ENCODE measurements at places on chromosomes 6 and 20.

GRCh38 chr6:113645576-113645970 is 211.6 kb upstream of the MARCKS start:
- no peak overlapping the region for H3K27ac ChIP-seq
- H3K4me1 ChIP-seq, result no peaks in the 10 kb centered on the region
- H3K36me3 ChIP-seq, result no peaks in the 10 kb centered on the region

DNA sequence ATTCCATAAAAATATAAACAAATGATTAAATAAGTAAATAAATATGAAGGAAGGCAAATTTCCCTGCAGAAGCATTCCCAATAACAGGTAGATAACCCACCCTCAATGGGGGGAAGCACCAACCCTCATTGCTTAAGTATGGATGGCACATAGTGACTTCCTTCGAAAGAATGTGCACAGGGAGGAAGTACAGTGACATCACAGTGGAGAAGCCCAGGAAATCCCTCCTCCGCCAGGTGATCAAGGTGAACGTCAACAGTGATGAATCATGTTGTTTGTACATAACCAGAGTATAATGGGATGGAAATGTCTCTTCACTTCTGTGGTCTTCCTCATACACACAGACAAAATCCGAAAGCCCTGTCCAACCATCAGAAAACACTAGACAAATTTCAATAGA is 267.9 kb downstream of the THBS2 start:
- H3K4me3 ChIP-seq, result no peak overlapping the region
- no peak overlapping the region for H3K27ac ChIP-seq
- H3K27me3 ChIP-seq, result no peaks in the 10 kb centered on the region
- H3K4me1 ChIP-seq, result no peaks in the 10 kb centered on the region

GRCh38 chr6:138824482-138825144 is 28.7 kb downstream of the ECT2L start:
- no peaks in the 10 kb centered on the region for H3K27me3 ChIP-seq
- peak; percentile 48 for DNase-seq
- peak overlapping the region; percentile 2 for H3K27ac ChIP-seq
- H3K36me3 ChIP-seq, result no peaks in the 10 kb centered on the region
- peaks cover 9% of the 10 kb centered on the region for H3K4me1 ChIP-seq

DNA sequence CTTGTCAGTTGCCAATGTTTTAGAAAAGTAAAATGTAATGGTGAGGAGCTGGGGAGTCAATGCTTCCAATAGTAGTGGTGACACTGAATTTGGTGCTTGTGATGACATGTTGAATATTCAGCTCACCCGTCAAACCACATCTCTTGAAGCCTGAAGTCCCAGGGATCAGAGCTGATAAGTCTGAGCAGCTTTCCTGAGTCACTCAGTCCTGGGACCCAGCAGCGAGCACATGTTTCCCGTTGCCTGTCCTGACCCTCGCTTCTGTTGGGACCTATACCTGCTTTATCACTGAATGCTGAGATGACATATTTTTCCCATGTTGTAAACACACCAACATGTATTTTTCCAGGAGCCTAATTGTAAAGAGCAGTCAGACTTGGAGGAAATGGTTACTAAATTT is 693.6 kb downstream of the QKI start:
- H3K36me3 ChIP-seq, result no peaks in the 10 kb centered on the region
- no peak for DNase-seq
- H3K4me1 ChIP-seq, result no peaks in the 10 kb centered on the region
- no peak overlapping the region for H3K4me3 ChIP-seq
- H3K27ac ChIP-seq, result no peak overlapping the region
- H3K27me3 ChIP-seq, result peaks cover 6% of the 10 kb centered on the region

DNA sequence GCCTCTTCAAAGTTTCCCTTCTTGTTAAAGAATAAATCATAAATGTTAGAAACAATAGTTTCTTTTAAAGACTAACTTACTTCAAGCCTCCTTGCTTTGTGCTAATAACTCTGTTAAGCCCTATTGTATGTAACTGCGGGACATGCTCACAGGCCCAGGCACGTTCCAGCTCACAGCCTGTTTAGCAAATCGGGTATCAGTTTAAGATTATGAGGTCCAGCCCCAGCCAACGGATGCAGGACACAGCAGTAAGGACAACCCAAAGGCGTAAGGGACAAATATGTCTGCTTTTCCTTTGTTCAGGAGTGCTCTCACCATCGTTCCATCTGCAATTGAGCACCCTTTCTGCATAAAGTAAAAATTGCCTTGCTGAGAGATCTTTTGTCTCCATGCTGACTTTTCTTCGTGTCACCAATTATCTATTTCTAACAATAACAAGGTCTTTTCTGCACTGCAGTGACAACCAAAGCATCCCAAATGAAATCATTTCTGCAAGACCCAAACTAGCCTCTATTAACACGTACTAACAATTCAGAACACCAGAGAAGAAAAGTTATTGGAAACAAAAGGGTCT is 1.4 kb downstream of the C6orf52 start:
- DNase-seq, result no peak
- H3K4me3 ChIP-seq, result peak overlapping the region; percentile 95
- peaks cover 41% of the 10 kb centered on the region for H3K4me1 ChIP-seq
- peaks cover 4% of the 10 kb centered on the region for H3K27me3 ChIP-seq
- H3K36me3 ChIP-seq, result peaks cover 11% of the 10 kb centered on the region

GRCh38 chr6:47363736-47364135 is 54.0 kb upstream of the TNFRSF21 start:
- no peak overlapping the region for H3K4me3 ChIP-seq
- DNase-seq, result no peak
- no peak overlapping the region for H3K27ac ChIP-seq
- H3K27me3 ChIP-seq, result peaks cover 8% of the 10 kb centered on the region
- no peaks in the 10 kb centered on the region for H3K36me3 ChIP-seq

DNA sequence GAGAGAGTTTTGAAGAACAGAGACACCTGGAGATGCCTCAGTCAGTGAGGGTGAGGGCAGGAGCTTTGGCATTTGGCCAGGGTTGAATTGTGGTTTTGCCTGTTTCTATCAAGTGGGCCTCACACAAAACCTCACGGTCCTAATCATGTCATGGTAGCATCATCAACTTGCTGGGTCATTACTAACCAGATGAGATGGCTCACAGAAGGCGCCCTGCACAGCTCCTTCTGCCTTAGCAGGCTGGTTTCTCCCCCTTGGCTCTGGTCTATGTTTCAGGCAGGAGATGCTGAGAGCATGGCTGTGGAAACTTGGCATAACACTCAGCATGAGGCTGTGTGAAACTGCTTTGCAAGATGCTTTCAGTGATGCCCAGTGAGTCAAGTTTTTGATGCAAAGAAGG is 99.3 kb downstream of the LRRC1 start:
- H3K27me3 ChIP-seq, result no peaks in the 10 kb centered on the region
- peaks cover 3% of the 10 kb centered on the region for H3K4me1 ChIP-seq
- no peak overlapping the region for H3K27ac ChIP-seq
- no peak for DNase-seq

DNA sequence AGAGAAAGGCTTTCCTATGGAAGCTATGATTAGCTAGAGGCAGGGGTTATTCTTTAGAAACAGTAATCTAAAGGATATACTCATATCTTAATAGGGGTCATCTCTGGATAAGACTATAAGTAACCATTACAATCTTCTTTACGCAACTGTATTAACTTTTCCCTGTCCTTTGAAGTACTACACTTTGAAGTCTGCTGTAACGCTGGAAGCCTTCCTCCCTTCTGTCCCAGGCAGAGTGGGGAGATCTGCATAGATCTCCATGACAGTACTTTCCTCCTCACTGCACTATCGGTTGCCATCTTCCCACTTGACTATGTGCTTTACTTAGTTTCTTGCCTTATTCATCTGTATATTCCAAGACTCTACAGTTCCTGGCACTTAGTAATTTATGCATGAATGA is 20.1 kb downstream of the SLC35B3 start:
- no peak overlapping the region for H3K4me3 ChIP-seq
- H3K27me3 ChIP-seq, result no peaks in the 10 kb centered on the region
- H3K36me3 ChIP-seq, result peaks cover 42% of the 10 kb centered on the region
- H3K27ac ChIP-seq, result no peak overlapping the region
- no peak for DNase-seq
- H3K4me1 ChIP-seq, result no peaks in the 10 kb centered on the region

GRCh38 chr6:37623666-37624065 is 74.0 kb downstream of the MDGA1 start:
- DNase-seq, result no peak
- H3K36me3 ChIP-seq, result no peaks in the 10 kb centered on the region
- H3K4me1 ChIP-seq, result peaks cover 46% of the 10 kb centered on the region
- no peak overlapping the region for H3K27ac ChIP-seq

- no peak overlapping the region for H3K27ac ChIP-seq
- H3K36me3 ChIP-seq, result peaks cover 63% of the 10 kb centered on the region
- H3K27me3 ChIP-seq, result no peaks in the 10 kb centered on the region
These were observed 101.3 kb downstream of the RTN4IP1 start for GRCh38 chr6:106527979-106528378.

GRCh38 chr20:7389216-7389615 is 551.0 kb downstream of the HAO1 start:
- no peaks in the 10 kb centered on the region for H3K36me3 ChIP-seq
- DNase-seq, result no peak
- no peak overlapping the region for H3K27ac ChIP-seq

GRCh38 chr20:20897145-20897544 is 184.7 kb upstream of the RALGAPA2 start:
- no peaks in the 10 kb centered on the region for H3K36me3 ChIP-seq
- H3K4me1 ChIP-seq, result no peaks in the 10 kb centered on the region
- DNase-seq, result no peak
- H3K27ac ChIP-seq, result no peak overlapping the region
- no peak overlapping the region for H3K4me3 ChIP-seq
- no peaks in the 10 kb centered on the region for H3K27me3 ChIP-seq

- H3K36me3 ChIP-seq, result no peaks in the 10 kb centered on the region
- H3K4me1 ChIP-seq, result peaks cover 47% of the 10 kb centered on the region
- no peak for DNase-seq
- no peak overlapping the region for H3K4me3 ChIP-seq
- no peak overlapping the region for H3K27ac ChIP-seq
These were observed 111.3 kb downstream of the LY86 start for GRCh38 chr6:6699741-6700367.

GRCh38 chr6:27772261-27773001 is 139.8 kb downstream of the OR2B2 start:
- no peak overlapping the region for H3K4me3 ChIP-seq
- H3K4me1 ChIP-seq, result peaks cover 17% of the 10 kb centered on the region
- no peaks in the 10 kb centered on the region for H3K36me3 ChIP-seq
- H3K27me3 ChIP-seq, result peaks cover 37% of the 10 kb centered on the region
- no peak overlapping the region for H3K27ac ChIP-seq

DNA sequence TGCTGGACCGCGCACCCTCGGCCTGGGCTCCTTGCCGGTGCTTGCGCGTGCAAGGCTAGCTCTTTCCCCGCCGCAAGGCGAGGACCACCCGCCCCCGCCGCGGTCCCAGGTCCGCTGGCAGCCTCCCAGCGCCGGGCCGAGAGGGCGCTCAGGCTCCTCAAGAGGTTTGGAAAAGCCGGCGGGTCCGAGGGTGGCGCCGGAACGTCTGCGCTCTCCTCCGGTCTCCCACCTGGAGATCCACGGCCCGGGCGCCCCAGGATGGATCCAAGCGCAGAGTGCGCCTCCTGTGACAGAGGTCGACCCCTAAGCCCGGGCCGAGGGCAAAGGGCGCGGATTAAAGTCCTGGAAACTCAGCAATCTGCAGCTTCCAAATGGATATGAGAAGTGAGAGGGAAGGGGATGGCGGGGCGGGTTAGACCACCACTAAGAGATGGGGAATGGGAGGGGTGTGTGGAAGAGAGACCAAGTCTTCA is 575 bp upstream of the MICAL1 start:
- peaks cover 36% of the 10 kb centered on the region for H3K36me3 ChIP-seq
- DNase-seq, result no peak
- peaks cover 77% of the 10 kb centered on the region for H3K4me1 ChIP-seq
- H3K4me3 ChIP-seq, result peak overlapping the region; percentile 99
- peak overlapping the region; percentile 28 for H3K27ac ChIP-seq

DNA sequence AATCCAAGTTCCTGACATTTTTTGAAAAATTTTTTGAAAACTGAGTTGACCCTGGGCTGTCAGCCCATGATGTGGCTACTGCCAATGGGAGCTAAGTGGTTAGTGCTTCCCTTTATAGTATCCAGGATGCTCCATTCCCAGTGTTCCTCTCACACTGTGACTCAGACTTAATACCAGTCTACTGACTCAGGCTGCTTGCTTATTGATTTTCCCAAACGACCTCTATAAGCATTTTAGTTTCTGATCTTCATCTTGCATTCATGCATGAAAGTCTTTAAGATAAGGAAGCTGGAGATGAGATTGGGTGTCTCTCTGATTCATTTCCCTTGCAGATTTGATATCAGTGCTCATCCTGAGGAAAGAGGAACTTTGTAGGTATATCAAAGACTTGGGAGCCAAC is 560.0 kb downstream of the TBC1D32 start:
- no peak for DNase-seq
- no peak overlapping the region for H3K4me3 ChIP-seq
- no peak overlapping the region for H3K27ac ChIP-seq
- no peaks in the 10 kb centered on the region for H3K36me3 ChIP-seq

- no peak overlapping the region for H3K27ac ChIP-seq
- H3K4me3 ChIP-seq, result no peak overlapping the region
- H3K4me1 ChIP-seq, result peaks cover 11% of the 10 kb centered on the region
- H3K27me3 ChIP-seq, result no peaks in the 10 kb centered on the region
These were observed 13.4 kb downstream of the ALDH8A1 start for GRCh38 chr6:134936476-134936875.

DNA sequence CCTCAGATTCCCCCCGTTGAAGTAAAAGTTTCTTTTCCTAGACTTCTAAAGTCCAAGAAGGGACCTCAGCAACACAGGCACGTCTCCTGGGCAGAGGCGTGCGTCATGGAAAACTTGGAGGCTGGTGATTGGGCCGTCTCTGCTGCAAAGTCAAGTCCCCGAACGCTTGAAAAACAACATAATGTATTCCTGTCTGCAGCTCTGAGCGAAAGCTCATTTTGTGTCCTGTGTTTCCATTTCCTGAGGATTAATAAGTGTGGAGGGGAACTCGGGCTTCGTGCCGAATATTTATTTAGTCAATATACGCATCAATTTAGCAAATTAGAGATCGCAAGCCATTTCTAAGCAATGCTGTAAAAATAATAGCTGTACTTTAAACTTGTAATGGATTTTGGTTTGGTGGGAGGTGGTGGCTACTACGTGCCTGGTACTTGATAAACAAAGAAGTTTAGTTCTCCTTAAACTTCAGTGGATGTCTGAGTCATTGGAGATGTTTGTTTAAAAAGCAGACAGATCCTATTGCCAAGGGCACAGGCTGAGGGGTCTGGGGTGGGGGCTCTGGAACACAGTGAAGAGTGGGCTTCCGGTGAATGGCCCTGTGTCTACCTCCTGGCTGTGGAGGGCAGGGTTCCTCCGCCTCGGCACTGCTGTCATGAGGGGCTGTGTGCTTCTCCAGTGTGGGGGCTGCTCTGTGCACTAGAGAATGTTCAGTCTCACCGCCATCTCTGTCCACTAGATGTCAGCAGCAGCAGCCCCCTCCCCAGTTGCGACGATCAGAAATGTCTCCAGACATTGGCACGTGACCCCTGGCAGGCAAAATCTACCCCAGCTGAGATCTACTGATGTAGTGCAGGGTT is 21.8 kb downstream of the PCK1 start:
- H3K27me3 ChIP-seq, result peaks cover 34% of the 10 kb centered on the region
- H3K4me3 ChIP-seq, result no peak overlapping the region
- no peaks in the 10 kb centered on the region for H3K4me1 ChIP-seq
- no peaks in the 10 kb centered on the region for H3K36me3 ChIP-seq
- no peak overlapping the region for H3K27ac ChIP-seq
